Fibroblast of the aortic adventitia (primary cell): ENCODE measurements at places on chromosomes 5 and 9. TPM values are rescaled to one million over a fixed set of nuclear protein-coding genes. Genes with fewer than 3 reads are reported as not detected.

The ZDHHC21 gene
- 11.8 and 21.3 TPM in 2 replicates for total RNA-seq

The SLC36A3 gene
- total RNA-seq: not detected in 2 replicates

DNA sequence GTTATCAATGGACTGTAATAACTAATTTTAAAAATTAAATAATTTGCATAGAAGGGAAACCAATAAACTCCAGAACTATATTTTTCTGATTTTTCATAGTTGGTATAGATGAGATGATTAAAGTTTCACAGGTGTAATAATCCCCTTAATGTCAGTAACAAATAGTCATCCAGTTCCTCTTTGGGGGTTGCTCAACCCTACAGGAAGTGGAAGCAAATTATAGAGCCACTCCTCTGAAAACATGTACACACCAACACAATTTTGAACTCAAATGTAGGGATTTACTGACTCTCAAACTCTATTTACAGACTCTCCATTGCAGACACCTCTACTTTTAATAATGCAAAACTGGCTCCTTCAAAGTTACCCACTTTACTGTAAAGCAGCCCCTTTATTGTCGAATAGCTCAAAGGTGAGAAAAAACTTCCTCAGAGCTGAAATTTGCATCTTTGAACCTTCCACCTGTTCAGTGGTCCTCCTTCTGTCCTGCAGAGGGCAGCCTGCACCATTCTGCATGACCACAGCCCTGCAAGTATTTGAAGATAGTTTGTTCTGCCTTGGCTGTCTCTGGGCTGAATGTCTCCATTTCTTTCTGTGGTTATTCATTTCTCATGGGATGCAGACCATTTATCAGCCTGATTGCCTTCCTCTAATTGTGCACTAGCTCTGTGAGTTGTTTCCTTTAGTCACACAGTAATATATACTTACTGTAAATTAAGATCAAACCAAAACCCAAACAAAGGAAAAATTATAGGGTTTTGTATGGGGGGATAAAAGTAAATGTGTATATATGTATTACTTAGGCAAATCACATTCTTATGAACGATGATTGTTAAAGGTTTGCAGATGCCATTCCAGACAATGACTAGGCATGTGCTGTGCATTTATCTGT lies 383.2 kb upstream of the SGCD start:
- peak; percentile 3 for DNase-seq

DNA sequence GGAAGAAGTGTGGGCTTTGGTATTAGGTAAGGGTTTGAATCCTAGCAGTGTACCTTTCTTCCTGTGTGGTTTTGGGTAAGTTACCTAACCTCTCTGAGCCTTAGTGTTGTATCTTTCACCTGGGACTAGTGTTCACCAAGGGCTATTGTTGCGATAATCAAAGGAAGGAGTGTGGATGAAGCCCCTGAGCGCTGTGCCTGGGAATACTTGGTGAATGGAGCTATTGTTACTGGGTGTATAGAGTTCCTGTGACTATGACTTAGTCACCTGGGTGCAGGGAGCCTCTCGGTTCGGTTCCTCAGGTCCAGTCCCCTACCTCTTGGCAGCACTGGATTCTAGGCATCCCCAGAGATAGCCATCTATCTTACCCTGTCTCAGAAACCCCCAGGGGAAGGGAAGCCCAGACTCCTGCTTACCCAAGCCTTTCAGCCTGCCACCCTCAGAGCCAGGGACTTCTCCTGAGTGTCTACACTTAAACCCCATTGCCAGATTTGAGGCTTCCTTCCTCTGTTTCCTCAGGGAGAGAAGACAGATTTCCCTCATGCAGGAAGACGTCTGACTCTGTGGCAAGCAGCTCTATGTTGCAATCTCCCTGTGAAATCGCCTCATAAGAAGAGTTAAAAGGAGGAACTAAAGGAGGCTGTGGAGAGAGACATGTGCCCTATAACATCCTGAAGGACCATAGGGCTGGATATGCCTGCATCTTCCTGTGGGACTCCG lies 181.0 kb upstream of the PITX1 start:
- peak; percentile 46 for DNase-seq

DNA sequence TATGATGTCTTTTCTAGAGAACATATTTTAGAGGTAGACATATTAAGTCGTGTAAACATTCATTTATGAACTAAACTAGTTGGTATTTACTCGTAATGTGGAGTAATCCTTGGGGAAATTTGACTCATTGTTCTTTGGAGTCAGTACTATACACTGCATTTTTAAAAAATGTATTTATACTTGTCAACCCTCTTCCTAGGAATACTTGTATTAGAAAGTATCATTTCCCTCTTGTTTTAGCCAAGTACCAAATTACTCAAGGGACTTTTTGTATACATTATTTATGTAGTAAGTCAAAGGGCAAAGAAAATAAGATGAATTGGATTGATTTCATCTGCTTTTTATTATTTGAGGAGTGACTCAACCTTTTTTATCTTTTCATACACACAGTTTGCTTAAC lies 248.1 kb upstream of the IZUMO3 start:
- peak; percentile 30 for DNase-seq

DNA sequence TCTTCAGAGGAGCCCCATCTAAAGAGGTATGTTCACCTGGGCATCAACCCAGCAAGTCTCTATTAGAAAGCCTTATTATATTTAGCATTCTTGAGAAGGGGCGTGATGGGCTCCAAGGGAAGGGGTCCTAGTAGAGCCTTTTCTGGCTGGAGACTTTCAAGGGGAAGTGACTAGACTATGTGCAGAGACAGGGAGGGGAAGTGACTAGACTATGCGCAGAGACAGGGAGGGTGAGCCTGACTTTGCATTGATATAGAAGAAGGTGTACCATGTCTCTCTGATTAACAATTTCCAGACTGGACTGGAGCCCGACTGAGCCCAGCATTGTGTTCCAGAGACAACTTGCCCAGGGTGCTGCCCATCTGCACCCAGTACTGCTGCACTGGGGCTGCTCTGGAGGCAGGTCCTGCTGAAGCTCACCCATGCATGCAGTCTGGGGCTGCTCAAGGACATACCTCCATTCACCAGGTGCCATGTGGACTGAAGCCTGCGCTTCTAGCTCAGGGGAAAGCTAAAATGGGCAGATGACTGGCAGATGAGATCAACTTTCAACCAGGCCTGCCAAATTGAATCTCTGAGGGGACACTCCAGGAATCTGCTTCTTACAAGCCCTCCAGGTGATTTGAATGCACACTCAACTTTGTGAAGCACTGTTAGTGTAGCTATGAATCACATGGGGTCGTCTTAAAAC lies 83.0 kb upstream of the GNA14 start:
- DNase-seq: no peak

GRCh38 chr5:126471875-126472537 lies 48.8 kb downstream of the GRAMD2B start:
- peak; percentile 74 for DNase-seq

DNA sequence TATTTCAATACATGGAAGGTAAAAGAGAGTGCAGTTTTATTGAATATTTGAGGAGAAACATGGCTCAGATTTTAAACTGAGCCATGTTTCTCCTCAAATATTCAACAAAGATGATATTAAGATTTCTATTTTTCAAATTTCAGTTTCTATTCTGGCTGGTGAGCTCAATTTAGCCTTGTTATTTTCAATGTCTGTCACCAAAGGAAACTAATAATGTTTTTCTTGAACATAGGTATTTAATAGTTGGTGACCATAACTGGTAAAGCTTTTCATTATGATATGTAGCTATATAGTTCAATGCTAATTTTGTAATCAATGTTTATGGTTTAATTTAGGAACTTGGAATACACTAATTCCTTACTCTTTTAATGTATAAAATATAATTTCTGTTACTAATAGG lies 177.4 kb downstream of the FER start:
- no peak for DNase-seq

DNA sequence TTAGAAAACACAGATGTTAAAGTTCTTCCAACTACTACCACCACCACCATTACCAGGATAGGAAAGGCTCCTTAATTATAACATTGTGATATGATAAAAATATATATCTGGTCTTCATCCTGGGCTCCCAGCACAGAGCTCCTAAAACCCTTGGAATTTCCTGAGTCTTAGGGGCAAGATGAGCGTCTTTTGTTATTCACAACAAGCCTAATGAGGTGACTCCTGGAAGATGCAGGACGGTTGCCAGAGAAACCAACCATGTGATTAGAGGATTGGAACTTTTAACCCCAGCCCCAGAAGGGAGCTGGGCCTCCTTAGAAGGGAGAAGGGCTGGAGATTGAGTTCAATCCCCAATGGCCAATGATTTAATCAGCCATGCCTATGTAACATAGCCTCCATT lies 148.0 kb upstream of the ADRA1B start:
- peak; percentile 29 for DNase-seq
